Fibroblast of skin of abdomen (primary cell): ENCODE measurements at places on chromosomes 11 and 22.

GRCh38 chr11:57307666-57308270 is 17.0 kb downstream of the TNKS1BP1 start:
- DNase-seq = no peak

- peak; percentile 81 for DNase-seq
These were observed 53.7 kb downstream of the PARVA start for GRCh38 chr11:12430954-12431595.

GRCh38 chr11:72629266-72629665 is 45.0 kb downstream of the PDE2A start:
- DNase-seq = no peak

DNA sequence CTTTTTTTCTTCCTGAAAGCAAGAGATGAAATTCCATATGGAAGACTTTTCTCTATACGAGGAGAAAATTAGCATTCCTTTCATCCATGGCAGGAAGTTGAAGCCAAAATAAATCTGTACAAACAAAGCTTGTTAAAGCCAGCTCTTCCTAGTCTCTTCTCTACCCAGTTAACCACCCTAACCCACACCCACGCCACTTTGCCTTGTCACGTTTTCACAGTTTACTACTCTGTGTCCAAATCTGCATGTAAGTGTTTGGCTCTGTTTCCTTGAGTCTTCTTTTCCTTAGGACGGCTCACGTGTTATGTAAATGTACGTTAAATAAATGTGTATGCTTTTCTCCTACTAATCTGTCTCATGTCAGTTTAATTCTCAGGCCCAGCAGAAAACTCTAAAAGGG is 7.1 kb upstream of the HMOX1 start:
- no peak for DNase-seq

DNA sequence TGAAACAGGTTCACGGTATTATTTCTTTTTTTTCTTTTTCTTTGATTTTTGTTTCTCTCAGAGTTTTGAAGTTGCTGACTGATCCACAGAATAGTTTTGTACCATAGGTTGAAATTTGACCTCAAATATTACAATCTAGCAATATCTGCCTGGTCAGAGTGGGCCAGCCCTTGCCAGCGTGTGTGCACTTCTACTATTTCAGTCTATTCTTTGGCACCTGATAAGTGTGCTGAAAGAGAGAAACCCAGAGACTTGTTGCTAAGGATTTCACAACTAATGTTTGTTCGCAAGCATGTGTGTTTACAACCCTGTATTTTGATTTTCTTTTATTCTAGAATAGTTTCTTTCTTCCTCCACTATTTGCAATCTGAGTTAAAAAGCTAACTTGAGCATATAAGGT is 1125.2 kb upstream of the CNTN5 start:
- no peak for DNase-seq

GRCh38 chr11:108606495-108607160 is 13.1 kb upstream of the EXPH5 start:
- DNase-seq = no peak

- DNase-seq = peak; percentile 75
These were observed 34.1 kb downstream of the LIF start for GRCh38 chr22:30212363-30212995.

GRCh38 chr11:4626207-4627099 is 10.8 kb upstream of the OR51D1 start:
- peak; percentile 63 for DNase-seq

- DNase-seq = no peak
These were observed 88.5 kb downstream of the TENM4 start for GRCh38 chr11:79352349-79352703.

DNA sequence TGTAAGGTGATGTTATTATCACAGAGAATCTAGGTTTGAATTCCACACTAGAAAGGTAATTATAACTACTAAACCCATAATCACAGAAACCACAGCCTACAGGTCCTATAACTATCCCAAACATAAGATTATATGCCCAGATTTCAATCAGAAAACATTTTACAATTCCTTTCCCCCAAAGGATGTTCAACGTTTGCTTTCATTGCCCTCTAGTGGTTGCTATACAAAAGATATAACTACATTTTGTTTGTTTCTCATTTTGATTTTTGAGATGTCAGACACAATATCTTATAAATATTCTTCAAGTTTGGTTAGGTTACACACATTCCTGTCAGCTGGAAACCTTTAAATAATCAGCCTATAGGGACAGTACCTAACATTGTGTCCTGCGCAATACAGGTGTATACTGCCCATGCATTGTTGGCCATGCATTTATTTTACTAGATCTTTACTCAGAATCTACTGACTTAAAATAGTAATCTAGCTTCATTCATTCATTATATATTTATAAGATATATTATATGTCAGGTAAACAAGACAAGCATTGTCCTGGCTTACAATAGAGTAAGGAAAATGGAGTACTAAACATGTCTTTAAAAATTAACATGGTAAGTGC is 530.5 kb upstream of the CCDC90B start:
- peak; percentile 28 for DNase-seq

- peak; percentile 86 for DNase-seq
These were observed 144.3 kb downstream of the TEAD1 start for GRCh38 chr11:12818333-12819015.

DNA sequence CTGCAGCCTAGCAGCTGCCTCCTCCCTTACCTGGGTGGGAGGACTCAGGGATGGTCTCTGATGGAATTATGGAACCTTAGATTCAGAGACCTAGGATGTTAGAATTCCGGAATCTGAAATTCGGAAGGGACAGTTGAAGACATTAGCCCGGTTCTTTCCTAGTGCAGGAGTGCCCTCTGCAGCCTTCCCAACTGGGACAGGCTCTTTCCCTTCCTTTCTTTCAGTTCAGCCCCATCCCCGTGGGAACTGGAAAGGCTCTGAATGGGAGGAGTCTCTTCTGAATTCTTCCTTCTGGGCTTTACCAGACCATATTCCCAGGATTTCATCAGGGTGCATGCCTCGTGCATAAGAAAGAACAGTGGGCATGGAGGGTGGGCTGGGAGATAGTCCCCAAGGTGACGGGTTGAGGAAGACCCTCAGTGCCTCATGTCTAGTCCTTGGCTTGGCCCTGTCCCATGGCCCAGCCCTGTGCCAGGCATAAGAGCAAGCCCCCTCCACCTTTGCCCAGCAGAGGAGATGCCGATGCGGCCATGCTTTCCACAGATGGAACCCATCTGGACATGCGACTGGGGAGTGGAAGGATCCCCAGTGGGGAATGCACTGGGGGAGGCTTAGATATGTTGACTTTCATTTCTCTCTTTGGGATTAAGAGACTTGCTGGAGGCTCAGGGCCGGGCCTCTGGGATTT is 14.4 kb downstream of the DNAJB13 start:
- DNase-seq = peak; percentile 32

DNA sequence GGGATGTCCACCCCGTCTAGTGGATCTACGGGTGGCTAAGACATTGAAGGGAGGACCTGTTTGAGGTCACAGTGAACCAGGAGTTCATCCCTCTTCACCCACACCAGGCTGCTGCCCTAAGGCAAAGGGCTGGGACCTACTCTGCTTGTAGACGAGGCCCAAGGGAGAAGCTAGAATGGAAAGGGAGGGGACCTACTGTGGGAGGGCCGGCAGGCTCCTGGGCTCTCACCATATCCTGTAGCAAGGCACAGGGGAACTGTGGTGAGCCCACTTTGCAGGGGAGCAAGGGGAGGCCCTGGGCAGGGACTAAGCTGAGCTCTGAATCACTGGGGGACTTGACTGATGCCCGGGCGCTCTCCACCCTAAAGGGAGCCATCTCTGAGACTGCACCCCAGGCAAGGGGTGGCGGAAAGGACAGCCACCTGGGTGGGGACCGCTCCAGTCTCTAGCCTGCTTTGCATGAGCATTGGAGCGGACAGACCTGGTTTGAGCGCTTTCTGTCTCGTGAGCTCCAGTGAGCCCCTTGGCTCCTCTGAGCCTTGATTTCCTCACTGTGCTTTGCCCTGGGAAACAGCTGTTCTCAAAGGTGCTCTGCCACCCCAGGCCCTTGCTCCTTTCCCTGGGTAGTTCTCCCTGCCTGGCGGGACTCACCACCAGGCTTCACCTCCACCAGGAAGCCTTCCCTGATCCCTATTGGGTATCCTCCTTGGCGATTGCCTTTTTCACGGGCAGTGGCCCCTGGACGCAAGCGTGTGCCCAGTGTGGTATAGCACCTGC is 24.2 kb downstream of the PARVG start:
- DNase-seq = no peak

DNA sequence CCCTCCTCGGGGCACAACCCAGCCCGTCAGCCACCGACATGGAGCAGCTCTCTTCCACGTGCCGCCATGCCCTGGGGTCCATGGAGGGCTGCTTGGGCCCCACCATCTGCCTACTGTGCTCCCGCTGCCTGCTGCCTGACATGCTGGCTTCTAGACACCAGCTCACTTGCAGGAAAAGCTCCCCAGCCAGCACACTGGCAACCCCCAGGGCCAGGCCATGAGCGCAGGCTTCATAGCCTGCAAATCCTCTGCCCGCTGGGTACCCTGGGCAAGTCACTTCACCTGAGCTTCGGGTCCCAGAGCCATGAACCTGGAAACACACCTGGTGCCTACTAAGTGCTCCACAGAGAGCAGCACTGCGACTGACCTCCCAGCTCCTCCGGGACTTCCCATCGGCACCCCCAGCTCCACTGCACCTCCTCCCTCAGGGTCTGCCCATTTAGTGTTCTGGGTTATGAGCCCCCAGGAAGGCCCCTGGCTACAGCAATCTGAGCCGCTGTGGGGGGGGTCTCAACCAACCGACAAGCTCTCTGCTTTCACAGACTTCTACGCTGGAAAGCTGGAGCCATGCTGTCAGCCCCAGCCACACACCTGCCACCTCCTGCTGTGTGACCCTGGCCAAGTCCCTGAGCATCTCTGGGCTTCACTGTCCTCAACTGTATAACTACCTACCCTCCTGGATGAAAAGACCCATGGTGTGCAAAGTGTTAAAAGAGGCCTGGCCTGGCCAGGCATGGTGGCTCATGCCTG is 139.2 kb downstream of the CRYBB2 start:
- no peak for DNase-seq

- no peak for DNase-seq
These were observed 375.3 kb downstream of the LUZP2 start for GRCh38 chr11:24872186-24872585.
